CD4-positive, alpha-beta T cell treated with Interferon alpha-2 for 1 hour (primary cell): ENCODE measurements at places on chromosomes 7 and 10.

- no peak for DNase-seq
Measured at GRCh38 chr7:47951374-47951773, 3.1 kb upstream of the PKD1L1 start.

GRCh38 chr10:1743141-1743540, 5.8 kb upstream of the ADARB2 start:
- DNase-seq: no peak

GRCh38 chr10:68871731-68872342, 29.3 kb upstream of the DDX50 start:
- no peak for DNase-seq

- DNase-seq: no peak
Measured at GRCh38 chr7:23945472-23945871, 235.5 kb downstream of the STK31 start.

GRCh38 chr7:9507290-9507689, 1073.9 kb downstream of the NXPH1 start:
- no peak for DNase-seq

DNA sequence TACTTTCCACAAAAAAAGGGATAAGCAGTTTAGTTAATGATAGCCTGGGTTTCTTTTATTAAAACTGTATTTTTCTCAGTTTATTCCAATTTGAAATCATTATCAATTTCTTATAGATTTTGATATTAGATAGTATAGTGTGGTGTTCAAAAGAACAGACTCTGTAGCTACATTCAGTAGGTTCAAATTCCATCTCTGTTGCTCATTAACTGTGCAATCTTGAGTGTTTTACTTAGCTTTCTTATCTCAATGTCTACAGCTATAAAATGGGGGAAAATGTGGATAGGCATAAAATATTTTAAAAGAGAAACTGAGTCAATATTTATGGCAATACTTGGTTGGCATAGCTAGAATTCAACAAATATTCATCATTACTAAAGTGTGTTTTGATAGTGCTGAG, 86.9 kb upstream of the SEMA3A start:
- no peak for DNase-seq

- DNase-seq: no peak
Measured at GRCh38 chr10:50470345-50470744, 153.4 kb downstream of the SGMS1 start.

- DNase-seq: no peak
Measured at GRCh38 chr10:129815898-129816655, 148.0 kb downstream of the EBF3 start.

- DNase-seq: no peak
Measured at GRCh38 chr10:77888356-77888703, 38.2 kb downstream of the DLG5 start.

GRCh38 chr10:70315815-70316214, 32.0 kb upstream of the NPFFR1 start:
- no peak for DNase-seq

DNA sequence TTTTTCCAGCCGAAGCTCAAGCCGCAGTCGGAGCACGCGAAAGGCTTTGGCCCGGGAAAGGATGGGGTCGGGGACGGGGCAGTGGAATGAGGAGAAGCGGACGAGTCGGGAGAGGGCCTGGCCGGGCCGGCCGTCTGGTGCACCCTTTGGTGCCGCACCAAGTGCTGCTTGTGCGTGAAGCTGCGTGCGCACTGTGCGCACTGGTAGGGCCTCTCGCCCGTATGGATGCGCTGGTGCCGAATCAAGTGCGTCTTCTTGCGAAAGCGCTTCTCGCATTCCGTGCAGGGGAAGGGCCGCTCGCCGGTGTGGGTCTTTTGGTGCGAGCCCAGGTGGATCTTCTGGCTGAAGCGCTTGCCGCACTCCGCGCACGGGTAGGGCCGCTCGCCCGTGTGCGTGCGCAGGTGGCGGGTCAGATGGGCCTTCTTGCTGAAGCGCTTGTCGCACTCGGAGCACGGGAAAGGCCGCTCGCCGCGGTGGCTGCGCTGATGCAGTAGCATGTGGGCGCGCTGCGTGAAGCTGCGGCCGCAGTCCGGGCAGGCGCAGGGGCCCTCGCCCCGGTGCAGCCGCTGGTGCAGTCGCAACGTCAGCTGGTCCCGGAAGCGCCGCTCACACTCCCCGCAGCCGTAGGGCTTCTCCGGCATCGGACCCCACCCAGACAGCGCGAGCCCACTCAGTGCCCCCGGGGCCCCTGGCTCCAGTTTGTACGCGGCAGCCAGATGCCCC, 7.8 kb downstream of the ZNF467 start:
- DNase-seq: no peak

DNA sequence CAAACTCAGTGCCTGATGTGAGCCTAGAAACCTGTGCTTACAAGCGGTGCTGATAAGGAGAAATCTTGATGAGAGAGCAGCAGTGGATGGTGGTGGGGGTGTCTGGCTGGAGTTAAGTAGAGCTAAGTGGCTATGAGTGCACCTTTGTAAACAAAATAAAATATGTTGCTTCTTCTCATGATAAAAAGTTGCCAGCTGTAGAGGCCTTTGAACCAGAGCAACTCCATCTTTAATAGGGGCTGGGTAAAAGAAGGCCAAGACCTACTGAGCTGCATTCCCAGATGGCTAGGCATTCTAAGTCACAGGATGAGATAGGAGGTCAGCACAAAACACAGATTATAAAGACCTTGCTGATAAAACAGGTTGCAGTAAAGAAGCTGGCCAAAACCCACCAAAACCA, 107.6 kb upstream of the FAM3C start:
- no peak for DNase-seq

GRCh38 chr10:51706225-51706624, 6.8 kb upstream of the CSTF2T start:
- no peak for DNase-seq

GRCh38 chr10:122713091-122713885, 13.6 kb upstream of the C10orf120 start:
- no peak for DNase-seq

GRCh38 chr7:135366843-135367508, 133.3 kb downstream of the STRA8 start:
- DNase-seq: no peak

DNA sequence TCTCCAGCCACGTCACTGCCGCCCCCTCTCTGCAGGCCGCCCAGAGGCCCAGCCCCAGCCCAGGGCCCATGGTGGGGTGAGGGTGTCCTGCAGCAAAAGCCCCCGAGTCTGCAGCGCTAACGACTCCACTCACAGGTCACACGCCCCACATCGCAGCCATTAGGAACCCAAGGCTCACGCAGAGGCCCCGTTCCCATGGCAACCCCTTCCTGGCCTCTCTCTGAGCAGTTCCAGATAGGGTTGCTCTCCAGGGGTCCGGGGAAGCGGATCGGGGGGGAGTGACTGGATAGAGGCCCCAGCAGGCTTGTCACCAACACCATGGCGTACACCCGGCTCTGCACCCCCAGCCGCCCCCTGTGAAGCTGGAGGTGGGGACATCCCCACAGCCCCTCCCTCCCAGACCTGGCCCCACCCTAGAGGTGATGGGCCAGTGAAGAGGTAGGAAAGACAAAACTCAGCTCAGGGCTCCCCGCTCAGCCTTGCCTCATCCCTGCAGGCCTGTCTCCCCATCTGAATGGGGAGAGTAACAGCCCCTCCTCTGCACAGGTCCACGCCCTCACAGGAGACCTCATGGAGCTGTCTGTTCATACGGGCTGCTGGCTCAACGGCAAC, 41.2 kb downstream of the TNRC18 start:
- DNase-seq: no peak

DNA sequence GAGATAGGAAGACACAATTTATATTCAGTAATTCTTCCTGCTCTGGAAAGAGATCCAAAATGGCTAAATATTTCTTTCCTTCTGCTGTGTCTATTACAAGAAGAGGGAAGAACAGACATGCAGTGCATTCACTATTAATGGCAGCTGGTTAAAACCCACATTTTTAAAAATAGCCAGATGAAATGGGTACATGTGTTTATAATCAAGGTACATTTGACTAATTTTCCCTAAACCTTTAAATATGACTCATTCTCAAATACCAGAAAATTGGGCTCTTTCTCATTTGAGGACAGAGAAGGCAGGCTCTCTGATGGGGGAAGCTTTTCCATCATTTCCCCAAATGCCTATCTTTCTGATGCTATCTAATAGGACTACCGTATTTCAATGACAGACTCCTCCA, 215.7 kb upstream of the HABP2 start:
- no peak for DNase-seq

GRCh38 chr10:107487284-107487683, 322.8 kb upstream of the SORCS1 start:
- DNase-seq: no peak

DNA sequence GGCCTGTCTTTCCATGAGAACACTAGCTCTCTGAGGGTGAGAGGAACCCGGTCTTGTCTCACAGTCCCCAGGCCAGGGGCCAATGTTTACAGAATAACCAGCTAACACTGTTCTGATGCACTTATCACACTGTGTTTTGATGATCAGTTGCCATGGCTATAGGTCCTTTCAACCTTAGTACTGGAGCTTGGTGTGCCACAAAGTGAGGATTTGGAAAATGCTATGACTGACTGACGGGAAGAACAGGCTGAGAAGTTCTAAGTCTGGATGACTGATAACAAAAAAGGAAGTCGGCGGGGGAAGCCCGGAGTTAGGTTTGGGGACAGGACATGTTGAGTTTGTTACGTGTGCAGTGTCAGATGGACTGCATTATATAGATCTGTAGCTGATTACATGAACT, 141.8 kb downstream of the CTTNBP2 start:
- no peak for DNase-seq

- DNase-seq: no peak
Measured at GRCh38 chr7:70016044-70016770, 417.9 kb downstream of the AUTS2 start.

GRCh38 chr7:33973231-33974015, 68.1 kb downstream of the BMPER start:
- DNase-seq: no peak

DNA sequence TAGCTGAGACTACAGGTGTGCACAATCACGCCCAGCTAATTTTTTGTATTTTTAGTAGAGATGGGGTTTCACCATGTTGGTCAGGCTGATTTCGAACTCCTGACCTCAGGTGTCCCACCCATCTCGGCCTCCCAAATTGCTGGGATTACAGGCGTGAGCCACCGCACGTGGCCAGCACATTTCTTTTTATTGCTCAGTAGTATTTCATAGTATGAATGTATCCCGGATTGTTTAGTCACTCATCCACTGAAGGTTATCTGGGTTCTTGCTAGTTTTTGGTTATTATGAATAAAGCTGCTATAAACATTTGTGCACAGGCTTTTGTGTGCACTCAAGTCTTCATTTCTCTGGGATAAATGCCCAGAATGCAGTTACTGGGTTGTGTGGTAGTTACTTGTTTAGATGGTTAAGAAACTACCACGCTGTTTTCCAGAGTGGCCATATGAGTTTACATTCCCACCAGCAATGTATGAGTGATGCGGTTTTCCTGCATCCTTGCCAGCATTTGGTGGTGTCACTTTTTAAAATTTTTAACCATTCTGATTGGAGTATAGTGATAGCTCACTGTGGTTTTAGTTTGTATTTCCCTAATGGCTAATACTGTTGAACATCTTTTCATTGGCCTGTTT, 275.8 kb upstream of the LYZL1 start:
- DNase-seq: no peak

DNA sequence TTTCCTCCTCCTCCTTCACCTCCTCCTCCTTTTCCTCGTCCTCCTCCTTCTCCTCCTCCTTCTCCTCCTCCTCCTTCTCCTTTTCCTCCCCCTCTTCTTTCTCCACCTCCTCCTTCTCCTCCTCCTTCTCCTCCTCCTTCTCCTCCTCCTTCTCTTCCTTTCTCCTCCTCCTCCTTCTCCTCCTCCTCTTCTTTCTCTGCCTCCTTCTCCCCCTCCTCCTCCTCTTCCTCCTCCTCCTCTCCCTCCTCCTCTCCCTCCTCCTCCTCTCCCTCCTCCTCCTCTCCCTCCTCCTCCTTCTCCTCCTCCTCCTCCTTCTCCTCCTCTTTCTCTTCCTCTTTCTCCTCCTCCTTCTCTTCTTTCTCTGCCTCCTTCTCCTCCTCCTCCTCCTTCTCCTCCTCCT, 13.6 kb downstream of the PLXNA4 start:
- no peak for DNase-seq

DNA sequence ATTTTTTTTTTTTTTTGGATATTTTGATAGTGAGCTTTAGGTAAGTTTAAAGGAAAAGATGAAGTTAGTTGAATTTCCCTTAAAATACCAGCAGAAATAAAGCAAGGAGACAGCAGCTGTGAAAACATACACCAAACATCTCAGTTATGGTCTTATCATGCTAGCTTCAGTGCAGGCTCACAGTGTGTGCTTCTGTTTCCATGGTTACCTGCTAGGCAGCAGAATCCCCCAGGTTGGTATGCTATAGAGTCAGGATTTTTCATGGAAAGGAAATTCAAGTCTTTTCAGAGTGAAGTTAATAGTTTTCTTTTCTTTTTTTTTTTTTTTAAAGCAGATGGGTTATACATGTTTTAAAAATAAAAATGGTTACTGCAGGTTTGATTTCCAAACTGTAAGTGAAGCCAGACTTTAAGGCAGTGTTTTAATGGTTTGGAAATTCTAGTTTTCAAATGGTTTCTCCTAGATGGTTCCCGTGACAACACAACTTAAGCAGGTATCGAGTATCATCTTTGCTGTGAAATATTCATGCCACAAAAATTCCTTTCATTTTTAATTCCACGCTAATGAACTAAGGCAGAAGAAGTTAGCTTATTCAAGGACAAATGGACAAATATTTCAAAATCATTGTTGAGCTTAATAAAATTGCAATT, 230.9 kb downstream of the BICC1 start:
- no peak for DNase-seq

DNA sequence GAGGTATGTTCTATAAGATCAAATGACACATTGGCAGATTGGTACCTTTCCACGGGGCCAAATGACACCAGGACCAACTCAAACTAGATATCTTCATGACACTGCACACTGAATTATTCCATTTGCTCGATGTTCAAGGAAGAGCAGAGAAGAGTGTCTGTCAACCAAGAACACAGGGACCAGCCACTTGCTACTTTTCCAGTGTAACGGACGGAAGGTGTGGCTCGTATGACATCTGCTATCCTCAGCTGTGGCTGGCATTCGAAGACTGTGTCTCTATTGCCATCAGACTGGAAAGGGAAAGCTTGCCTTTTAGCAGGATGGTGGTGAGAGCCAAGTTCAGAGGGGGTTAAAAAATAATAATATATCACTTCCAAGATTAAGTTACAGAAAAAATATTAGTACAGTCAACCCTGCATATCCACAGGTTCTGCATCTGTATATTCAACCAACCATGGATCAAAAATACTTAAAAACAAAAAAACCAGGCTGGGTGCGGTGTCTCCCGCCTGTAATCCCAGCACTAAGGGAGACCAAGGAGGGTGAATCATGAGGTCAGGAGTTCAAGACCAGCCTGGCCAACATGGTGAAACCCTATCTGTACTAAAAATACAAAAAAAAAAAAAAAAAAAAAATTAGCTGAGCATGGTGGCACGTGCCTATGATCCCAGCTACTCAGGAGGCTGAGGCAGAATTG, 237.1 kb downstream of the PRPF18 start:
- DNase-seq: no peak

DNA sequence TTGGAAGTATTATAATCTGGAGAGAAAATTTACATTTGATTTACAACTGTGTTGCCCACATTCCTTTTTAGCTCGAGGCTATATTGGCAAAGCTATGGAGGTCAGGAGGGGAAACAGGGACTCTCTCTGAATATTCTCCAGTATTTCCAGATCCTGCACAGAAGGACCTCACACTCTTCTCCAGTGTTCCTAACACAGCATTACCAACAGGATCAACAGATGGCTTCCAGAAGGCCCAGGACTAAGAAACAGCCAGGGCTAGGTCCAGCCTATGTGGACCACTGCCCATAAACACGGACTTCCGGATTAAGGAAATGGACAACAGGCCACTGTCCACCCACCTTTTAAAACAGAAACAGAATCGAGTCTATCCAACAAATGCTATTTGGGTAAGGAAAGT, 65.3 kb downstream of the CHCHD3 start:
- no peak for DNase-seq
